CD4-positive, alpha-beta T cell treated with Interleukin-21 for 1 hour (primary cell): ENCODE measurements at places on chromosomes 16 and 17.

- DNase-seq = peak; percentile 88
Observed at GRCh38 chr17:2053380-2054261, 1.3 kb upstream of the HIC1 start.

DNA sequence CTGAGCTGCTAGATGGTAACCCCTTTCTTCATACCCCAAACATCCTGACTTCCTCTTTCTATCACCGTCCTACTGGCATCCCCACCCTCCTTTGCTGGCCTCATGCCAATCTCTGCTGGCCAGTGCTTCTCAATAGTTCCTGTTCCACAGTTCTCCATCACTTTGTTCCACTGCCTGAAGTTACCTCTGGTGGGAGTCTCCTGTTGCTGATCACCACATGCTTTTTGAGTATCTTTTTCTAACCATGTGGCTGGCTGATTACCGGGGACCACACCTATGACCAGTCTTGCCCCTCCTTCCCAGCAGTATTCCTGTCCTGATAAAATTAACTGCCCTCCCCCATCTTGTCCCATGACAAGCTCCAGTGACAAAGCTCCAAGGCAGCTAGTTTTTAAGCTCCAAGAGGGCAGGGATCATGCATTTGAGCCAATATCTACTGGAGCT, 380.4 kb upstream of the CCL2 start:
- no peak for DNase-seq

- no peak for DNase-seq
Observed at GRCh38 chr16:71853413-71853812, 7.6 kb downstream of the ATXN1L start.

DNA sequence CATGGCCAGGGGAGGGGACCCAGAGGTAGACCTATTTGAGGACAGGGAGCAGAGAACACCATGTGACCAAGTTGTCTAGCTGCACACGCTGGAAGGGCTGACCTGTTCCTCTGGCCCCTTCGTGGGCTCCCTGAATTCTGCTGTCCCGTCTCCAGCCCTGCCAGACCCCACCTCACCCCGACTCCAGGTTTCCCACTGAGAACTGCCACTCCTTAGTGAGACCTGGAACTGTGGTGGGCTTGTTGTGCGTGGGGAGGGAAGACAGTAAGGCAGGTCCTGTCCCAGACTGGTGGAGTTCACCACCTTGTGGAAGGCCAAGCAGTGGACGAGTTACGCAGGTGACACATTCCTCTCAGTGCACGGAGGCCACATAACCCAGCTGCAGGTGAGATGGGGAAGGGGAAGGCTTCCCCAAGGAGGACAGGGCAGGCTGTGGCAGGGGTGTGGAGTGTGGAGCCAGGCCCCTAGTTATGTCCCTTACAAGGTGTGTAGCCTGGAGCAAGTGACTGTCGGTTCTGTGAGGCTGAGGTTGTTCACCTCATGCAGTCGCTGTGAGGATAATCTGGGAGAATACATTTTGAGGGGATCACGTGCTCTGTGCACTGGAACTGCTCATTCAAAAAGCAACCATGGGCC, 54.7 kb downstream of the USP22 start:
- no peak for DNase-seq

- no peak for DNase-seq
Observed at GRCh38 chr16:11447272-11447671, 102.0 kb downstream of the RMI2 start.

GRCh38 chr16:79430191-79430678, 170.3 kb downstream of the MAF start:
- no peak for DNase-seq

GRCh38 chr17:2102931-2103809, 48.3 kb downstream of the HIC1 start:
- no peak for DNase-seq

DNA sequence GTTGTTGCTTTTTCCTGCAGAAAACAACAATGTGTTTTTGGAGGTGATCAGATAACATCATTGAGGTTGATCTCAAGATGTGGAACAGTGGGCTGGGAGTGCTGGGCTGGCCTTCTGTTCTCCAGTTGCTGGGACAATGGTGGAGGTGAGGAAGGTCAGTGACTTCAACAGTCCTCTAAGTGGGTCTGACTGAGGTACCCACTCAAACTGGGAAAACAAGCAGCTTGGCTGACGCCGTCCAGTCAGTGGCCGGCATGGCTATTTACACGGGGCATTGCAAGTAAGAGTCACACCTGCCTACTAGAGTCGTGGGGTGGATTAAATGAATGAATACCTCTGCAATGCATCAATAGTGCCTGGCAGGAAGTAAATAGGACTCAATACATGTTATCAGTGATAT, 386.7 kb upstream of the ZFHX3 start:
- no peak for DNase-seq

- DNase-seq = no peak
Observed at GRCh38 chr17:59616253-59616920, 3.3 kb upstream of the CLTC start.

DNA sequence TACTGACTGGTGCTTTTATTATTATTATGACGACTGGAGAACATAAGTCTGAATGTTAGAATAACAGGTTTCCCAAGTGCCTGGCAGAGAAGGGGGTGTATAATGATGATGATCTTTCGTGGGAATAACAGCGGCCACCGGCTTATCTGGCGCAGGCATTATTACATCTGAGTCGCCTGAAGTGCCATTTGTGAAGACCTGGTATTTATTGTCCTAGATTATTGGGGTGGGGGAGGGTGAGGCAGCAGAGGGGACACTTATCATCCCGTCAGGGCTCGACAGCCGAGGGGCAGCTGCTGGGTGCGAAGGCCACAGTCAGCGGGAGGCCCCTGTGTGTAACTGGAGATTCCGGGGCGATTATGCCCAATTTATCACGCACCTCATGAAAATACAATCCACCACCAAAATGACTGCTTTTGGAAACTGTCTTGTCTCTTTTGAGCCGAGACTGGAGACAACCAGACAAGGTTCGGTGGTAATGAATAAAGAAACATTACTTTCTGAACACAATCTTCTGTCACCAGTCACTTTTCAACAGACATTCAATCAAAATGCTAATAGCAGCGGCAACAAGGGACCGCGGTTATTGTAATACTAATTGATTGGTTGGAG, 199.3 kb downstream of the CCDC182 start:
- DNase-seq = no peak

- no peak for DNase-seq
Observed at GRCh38 chr16:78289844-78290277, 190.4 kb downstream of the WWOX start.

GRCh38 chr16:75065149-75065505, 51.5 kb downstream of the LDHD start:
- DNase-seq = peak; percentile 41

DNA sequence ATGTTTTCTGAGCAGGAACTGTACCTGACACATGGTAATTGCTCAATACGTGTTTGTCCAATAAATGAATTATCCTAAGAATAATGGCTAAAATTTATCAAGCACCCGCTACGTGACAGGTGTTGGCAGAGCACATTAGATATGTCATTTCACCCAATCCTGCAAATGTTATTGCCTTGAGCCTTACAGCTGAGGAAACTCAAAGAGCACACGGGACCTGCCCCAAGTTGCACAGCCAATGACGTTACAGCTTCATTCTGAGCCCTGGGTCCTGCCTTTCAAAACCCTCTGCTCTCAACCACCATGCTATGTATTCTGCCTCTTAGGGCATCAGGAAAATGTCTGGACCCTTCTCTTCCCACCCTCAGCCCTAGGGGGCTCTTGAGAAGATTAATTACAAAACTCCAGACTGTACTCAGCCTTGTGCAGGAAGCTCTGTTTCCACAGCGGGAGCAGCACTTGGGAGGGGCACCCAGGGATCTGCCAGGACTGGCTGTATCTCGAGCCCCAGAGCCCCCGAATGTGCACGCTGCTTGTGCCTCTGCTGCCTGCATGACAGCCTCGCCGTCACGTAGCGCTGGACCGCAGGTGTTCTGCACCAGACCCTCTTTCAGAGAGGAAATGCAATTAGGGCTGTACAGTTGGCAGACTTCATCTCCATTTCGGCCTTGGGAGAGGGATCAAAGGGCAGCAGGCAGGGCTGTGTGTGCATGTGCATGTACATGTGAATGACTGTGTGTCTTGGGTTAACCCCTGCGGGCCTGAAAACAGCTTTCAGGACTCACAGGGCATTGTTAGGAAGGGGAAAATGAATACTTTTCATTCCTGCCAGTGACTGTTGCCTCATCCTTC, 71.6 kb downstream of the GPR139 start:
- no peak for DNase-seq

DNA sequence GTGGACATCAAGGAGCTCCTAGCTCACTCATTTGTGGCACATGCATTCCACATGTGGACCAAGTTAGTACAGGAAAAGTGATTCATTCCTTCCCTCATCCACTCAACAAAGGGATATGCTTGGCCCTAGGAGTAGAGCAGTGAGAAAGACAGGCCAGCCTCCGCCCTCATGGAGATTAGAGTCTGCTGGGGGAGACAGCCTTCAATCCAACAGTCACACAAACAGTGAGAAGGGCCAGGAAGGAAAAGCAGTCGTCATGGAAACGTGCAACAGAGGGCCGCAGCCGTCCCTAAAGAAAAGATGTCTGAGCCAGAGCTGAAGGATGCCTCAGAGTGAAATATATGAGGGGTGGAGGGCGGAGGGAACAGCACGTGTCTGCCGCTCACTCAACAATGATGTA, 109.9 kb downstream of the VPS53 start:
- no peak for DNase-seq

DNA sequence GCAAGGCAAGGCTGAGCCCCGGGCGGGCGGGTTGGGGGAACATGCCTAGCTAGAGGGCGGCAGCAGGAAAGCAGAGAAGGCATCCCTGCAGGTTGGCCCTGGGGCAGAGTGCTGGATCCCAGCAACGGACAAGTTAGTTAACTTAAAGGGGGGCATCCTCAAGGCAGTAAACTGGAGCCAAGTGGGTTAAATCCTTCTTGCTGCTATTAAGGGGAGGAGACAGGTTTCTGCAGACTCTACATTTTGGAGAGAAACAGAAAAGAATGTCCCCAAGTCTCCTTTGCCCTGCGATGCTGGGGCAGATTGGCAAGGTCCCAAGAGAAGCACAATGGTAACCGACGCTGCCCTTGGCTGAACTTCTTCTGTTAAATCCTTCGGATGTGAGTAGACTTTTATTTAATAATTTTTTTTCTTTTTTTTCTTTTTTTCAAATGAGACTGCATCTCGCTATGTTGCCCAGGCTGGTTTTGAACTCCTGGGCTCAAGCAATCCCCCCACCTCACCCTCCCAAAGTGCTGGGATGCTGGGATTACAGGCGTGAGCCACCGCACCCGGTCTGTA, 14.0 kb downstream of the ATP5PD start:
- DNase-seq = peak; percentile 31

DNA sequence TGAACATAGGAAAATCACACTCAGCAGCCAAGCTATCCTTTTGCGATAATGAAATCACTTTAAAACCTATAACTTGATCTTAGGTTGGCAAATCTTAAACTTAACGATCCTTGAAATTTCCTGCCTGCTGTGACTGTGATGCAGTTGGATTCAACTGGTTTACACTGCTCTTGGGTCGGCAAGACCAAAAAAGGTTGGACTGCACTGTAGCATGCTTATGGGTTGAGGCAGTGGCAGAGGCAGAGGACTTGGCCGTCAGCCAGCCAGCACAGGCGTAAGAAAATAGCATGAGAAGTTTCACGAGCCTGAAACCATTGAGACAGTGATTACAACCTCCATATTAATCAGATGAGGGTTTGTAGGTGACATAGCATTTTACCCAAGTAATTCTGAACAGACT, 21.4 kb downstream of the WSB1 start:
- no peak for DNase-seq

GRCh38 chr16:79171931-79172705, 428.4 kb downstream of the MAF start:
- no peak for DNase-seq

DNA sequence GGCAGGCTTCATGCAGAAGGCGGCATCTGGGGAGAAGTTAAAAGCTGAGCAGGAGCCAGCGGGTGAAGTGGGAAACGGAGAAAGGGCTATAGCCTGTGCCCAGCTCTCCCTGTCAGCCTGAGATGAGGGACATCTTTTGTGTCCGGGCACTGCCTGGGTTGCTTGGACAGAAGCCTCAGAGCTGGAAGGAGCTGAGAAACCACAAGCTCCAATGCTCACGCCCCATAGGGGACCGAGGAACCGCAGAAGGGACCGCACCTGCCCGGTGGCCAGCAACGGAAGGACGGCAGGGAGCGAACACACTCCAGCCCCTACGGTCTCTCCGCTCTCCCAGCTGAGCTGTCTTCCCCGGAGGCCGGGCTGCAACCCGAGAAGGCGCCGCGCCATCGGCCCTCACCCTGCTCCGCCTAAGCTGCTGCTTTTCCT, 175.8 kb downstream of the NPIPB11 start:
- no peak for DNase-seq

DNA sequence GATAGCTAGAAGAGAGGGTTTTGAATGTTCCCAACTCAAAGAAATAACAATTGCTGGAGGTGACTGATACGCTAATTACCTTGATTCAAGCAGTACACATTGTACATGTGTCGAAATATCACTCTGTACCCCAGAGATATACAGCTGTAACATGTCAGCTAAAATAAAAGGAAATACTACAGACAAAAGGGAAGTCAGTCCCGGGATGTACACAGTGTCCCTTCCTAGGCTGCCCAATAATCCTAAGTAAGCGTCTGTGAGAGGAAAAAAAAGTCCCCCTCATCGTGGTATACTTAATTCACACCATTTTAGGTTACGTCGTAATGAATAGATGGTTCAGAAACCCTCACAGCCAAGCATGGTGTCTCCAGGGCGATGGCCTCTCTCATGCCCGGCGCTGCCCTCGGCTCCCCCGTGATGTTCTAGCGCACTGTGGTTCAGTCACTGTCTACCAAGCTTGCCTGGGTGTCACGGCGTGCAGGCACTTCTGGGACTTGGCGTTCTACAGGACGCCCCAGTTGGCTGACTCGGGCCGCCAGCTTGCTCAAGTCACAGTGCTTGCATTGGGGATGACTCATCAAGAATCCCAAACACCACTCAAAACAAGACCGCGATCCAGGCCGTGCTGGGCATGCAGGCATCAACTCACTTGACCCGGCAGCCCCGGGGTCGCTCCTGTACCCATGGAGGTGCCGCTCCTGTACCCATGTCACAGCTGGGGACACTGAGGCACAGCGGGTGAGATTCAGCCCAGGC, 27.6 kb downstream of the CCDC40 start:
- DNase-seq = no peak

- DNase-seq = no peak
Observed at GRCh38 chr16:31402687-31403086, 9.6 kb downstream of the ITGAD start.

- DNase-seq = no peak
Observed at GRCh38 chr16:24689128-24689527, 40.3 kb upstream of the TNRC6A start.

- no peak for DNase-seq
Observed at GRCh38 chr16:10805334-10805733, 13.3 kb downstream of the TVP23A start.

DNA sequence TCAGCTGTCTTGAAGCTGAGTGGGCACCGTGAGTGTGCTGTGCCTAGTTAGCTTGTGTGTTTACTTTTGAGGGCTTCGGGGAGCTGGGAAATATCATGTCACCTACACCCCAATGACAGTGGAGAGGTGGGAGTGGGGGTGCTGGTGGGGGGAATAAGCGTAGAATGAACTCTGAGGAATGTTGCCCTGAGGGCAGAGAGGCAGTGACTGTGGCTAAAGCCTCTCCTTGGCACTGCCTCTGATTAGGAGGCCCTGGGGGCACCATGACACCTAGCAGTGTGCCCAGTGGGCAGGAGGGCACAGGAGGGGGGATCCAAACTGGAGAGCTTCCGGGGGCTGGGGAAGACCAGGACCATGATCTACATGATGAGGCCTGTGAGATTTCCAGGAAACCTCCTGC, 24.8 kb downstream of the CACNA1G start:
- DNase-seq = no peak

- DNase-seq = no peak
Observed at GRCh38 chr17:15782866-15783265, 50.8 kb downstream of the TBC1D26 start.
